ENCODE measurements at places on chromosomes 2 and 18.

DNA sequence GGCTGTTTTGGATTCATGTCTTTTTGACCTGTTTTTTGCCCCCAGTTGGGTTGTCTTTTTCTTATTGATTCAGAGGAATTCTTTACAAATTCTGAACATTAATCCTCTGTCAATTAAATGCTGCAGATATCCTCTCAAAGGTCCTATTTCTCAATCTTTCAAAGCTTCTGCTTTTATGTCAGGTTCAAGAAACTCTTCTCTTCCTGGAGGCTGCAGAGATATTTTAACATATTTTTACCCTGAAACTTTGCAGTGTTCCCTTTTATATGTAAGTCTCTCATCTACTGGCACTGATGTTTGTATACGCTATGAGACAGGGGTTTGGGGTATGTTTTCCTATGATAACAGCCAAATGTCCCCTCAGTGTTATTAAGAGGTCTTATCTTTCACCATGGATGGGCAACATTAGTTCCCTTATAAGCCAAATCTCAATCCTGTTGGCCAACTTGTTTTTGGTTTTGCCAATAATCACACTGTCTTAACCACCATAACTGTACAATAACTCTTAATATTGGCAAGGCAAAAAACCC lies 159.3 kb downstream of the HDAC4 start:
- no peak for DNase-seq

GRCh38 chr18:80202264-80202998 lies 44.9 kb downstream of the PARD6G start:
- no peak for DNase-seq

GRCh38 chr2:219388121-219388906 lies 602 bp upstream of the DNPEP start:
- peak; percentile 99 for DNase-seq

DNA sequence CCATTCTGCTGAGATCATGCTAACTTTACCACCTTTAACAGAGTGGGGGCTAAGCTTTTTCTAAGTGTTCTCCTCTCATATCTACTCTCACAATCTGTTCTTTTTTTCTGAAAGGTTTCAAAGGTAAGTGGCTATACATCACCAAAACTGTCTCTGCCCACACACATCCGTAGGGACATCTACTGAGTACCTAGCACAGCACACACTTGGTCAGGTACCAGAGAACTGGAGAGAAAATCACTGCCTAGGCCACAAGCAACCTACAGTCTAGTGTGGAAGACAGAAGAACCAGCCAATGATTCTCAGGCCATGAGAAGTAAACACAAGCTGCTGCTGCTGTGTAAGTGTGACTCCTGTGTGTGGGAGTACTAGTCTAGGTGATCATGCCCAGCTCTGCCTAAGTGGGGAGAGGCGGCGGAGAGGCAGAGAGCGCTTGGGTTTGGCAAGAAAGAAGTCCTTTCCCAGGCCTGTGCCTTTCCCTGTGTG lies 176.1 kb upstream of the ZFP36L2 start:
- no peak for DNase-seq

GRCh38 chr2:20304411-20304810 lies 46.2 kb downstream of the PUM2 start:
- DNase-seq: no peak

DNA sequence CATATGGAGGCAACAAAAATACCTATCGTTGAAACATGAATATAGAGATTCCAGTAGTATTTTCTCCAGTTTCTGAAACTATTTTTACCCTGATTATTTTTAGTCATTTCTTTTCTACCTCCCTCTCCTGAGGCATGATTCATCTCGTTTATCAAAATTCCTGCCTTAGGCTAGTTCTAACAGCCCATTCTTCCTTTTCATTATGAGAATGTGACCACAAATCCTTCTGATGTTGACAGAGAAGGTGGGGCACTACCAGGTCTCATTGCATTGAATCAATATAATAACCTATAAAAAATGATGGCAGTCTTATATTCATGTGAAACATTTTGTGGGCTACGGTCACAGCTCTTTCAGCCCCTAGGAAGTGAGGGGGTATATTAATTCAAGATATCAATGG lies 406.5 kb upstream of the UBE2E3 start:
- DNase-seq: no peak

- no peak for DNase-seq
These were observed 94.3 kb downstream of the MREG start for GRCh38 chr2:215918901-215919599.

GRCh38 chr2:38145236-38145635 lies 69.3 kb upstream of the CYP1B1 start:
- no peak for DNase-seq

DNA sequence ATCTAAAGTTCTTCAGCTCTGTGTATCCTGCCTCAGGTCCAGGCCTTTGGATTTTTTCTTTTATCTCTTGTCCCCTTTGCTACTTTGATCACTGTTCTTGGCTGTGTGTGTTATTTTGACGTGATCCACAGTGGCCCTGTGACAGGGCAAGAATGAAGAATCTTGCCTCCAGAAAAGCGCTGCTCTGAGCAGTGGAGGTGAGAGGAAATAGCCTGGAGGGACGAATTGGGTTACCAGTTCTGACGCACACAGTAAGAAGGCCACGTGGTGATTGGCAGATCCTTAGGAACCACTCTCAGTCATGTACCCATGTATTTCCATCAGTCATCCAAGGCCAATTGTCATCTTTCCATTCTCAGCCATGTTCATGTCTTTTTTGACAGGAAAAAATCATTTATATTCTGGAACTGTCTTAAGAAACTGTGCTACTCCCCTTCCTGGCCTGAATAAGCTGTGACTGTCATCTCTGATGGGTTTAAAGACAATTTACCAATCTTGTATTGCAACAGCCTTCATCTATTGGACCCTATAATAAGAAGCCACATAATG lies 47.6 kb downstream of the MAPK4 start:
- DNase-seq: no peak

- no peak for DNase-seq
These were observed 85.4 kb upstream of the MYO3B start for GRCh38 chr2:170092436-170093060.

DNA sequence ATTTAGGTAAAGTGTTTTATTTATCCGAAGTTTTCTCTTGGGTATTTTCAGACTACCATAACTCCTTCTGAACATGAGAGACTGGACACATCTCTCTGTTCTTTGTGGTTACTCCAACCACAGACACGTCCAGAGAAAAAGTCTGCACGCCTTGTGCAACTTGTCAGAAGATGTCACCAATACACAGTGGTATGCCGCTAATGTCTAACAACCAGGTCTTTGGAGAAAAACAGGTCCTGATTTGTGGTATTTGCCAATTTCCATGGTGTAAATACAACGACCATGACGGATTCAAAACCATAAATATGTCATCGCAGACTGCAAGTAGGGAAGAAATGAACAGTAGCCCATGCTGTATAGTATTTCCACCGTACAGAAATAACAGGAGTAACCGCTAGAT lies 620.6 kb upstream of the ID2 start:
- no peak for DNase-seq

GRCh38 chr2:156697906-156698305 lies 261.7 kb downstream of the GPD2 start:
- DNase-seq: no peak

DNA sequence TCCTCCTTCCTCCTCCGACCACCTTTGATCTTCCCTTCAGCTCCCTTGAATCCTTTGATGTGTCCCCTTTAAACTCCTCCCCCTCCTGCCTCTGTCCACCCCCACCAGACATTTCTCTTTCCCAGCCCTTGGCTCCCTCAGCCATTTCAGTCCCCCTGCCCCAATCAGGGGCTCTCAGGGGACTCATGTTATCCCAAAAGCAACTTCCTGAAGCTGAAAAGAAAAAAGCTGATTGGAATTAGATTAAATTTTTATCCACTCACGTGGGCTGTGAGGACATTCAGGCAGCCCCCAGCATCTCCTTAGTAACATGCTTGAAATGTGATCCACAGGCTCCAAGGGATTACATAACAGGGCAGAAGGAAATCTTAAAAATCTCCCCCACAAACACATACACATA lies 81.3 kb downstream of the NEURL3 start:
- DNase-seq: no peak

- no peak for DNase-seq
These were observed 136.7 kb downstream of the ACKR3 start for GRCh38 chr2:236706288-236706687.

DNA sequence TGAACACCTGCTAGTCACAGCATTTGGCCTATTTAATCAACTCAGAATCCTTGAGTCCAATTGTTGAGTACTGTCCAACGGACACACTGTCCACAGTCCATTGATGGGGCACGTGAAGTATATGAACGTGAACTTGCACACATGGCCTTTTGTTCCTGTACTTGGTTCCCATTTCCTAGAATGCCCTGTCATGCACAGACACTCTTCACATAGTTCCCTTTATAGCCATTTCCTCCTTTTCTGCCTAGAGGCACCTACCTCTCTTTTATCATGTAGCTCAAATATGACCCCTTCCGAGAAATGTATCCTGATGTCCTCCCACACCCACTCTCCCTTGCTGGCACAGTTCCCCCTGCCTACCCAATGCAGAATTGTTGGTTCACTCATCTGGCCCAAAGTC lies 8.7 kb upstream of the CRYGA start:
- DNase-seq: no peak
